Bone marrow (tissue), 2 donors: ENCODE measurements at places on chromosomes 2 and 18.

DNA sequence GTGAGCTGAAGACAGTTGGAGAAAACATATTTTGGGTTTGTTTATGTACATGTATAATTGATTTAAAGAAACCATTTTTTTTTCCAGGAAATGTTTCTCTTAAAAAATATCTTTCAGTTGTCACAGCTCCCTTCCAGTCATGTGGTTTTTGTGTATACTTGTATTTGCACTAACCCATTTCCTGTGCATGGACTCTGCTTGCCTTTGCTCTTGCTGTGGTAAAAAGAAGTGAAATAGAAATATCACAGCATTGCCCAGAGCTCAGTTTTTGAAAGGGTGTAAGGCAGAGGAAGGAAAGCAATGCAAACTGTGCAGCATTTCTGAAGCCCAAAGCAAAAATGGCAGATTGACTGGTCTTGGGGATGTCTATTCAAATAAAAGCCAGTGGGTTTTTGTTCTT is 10.4 kb upstream of the DOCK10 start:
- no peak for DNase-seq

- DNase-seq = no peak
Observed at GRCh38 chr2:54208364-54209240, 47.4 kb downstream of the TSPYL6 start.

GRCh38 chr2:206520450-206520849 is 77.1 kb downstream of the ADAM23 start:
- no peak for DNase-seq

GRCh38 chr18:45656194-45656770 is 41.0 kb downstream of the SLC14A2 start:
- no peak for DNase-seq

GRCh38 chr2:171811245-171811628 is 82.8 kb downstream of the SLC25A12 start:
- no peak for DNase-seq

GRCh38 chr2:219691571-219691970 is 64.1 kb downstream of the SLC4A3 start:
- no peak for DNase-seq

DNA sequence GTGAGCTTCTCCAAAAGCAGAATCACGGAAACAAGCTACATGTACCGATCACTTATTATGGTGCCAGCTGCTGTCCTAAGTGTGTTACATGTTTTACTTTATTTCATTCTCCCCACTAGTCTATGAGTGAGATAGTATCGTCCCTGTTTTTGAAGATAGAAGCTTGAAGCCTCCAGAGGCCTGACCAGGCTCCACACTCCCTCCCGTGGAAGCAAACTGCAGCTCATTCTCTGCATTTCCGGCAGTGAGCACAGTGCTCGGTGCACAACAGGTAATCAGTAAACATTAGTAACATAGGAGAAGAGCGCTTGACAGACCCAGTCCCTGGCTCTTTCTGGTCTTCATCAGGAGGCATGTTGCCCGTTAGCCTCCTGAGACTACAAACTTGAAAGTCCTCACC is 72.9 kb downstream of the ZBTB7C start:
- no peak for DNase-seq

DNA sequence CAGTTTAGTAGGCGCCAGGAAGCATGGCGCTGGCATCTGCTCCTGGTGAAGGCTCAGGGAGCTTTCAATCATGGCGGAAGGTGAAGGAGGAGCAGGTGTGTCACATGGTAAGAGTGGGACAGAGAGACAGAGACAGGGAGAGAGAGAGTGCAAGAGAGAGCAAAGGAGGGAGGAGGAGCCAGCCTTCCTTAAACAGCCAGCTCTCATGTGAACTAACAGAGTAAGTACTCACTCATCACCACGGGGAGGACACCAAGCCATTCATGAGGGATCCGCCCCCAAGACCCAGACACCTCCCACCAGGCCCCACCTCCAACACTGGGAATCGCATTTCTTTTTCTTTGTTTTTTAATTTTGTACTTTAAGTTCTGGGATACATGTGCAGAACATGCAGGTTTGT is 40.8 kb upstream of the CLASP1 start:
- no peak for DNase-seq

DNA sequence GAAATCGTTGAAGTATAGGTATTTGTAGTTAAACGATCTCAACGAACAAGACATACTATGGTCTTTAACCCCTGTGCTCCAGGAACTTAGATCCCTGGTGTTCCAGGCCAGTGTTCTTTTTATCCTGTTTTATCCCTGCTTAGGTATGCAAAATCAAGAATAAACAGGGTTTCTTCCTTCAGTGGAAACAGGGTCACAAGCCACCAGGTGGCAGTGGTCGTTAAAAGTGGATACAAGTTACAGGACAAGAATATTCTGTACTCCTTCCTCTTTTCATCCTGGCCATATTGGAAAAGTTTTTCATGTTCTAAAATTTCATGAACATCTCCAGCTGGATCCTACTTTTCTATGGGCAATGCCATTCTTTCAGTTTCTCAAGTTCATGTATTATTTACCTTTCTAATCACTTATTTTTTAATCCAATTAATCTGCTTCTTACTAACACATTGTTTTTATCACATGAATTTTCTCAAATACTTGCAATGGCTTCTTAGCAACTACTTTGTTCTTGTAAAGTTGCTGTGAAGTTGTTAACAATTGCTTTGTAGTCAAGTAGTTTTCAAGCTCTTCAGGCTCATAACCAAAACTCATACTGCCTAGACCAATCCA is 16.4 kb upstream of the HNMT start:
- peak; percentile 8 for DNase-seq

- peak; percentile 40 for DNase-seq
Observed at GRCh38 chr2:239936838-239937581, 88.1 kb downstream of the NDUFA10 start.

- DNase-seq = peak; percentile 74
Observed at GRCh38 chr2:10297959-10298531, 4.7 kb upstream of the HPCAL1 start.

DNA sequence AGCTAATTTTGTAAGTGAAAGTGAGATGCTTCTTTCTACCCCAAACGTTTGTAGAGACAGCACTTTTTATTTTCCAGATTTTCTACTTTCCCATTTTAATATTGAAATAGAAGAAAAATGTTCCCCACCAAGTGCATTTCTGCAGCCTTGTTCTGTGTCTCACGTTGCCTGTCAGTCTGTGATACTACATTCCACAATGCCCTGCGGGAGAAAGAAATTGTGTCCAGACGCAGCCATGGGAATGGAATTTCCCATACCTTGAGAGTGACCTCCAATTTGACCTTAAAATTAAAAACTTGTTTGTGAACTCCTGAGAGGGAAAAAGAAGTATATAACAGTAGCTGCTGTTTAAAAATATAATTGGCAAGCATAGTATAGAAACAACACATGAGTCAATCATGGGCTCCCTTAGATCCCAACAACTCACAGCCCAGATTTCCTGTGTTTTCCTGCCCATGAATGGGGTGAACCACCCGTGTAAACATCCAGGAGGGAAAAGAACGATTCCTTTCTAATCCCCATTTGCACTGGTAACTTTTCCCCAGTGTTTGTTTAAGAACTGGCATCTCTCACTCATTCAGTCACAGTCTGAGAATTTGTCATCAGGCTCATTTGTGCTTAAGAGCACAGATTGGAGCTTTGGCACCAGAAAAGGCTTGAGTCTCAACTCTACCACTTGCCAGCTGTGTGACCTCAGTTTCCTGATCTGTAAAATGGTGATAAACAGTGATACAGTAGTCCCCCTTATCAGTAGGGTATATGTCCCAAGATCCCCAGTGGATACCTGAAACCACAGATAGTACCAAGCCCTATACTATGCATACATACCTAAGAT is 166.1 kb upstream of the ZNF521 start:
- no peak for DNase-seq

DNA sequence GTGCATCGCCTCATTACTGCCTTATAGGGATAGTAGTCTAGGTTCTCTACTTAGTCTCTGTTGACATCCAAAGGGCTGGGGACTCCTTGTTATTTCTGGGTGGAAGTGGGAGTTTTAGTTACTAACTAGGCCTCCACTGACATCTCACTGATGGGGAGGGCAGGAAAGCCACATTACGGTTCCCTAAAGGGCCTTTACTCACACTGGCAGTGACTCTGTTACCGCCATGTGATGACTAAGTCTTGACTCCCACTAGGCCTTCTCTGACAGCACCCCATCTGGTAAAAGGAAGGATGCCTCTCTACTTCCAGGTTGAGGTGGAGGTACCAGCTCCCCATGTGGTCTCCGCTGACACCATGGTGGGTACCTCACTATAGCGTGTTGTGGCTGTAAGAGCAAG is 14.0 kb upstream of the BCL2L11 start:
- no peak for DNase-seq

GRCh38 chr2:25596516-25597244 is 76.7 kb downstream of the DTNB start:
- no peak for DNase-seq

DNA sequence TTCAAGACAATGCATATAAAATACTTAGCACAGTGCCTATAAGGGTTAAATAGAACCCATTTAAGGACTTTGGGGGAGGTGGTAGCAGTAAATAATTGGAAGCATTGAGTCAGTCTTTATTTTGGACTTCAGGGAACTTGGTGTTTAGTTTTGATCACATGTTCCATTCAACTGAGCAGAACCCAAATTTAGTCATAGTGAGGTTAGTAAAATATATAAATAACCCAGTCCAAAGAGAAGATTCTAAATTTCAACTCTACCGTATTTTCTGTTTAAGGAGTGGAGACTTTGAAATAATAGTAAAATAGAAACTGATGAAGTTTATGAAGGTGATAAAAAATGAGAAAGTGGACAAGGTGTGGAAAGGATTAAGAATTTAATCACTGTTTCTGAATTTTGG is 19.7 kb downstream of the TWSG1 start:
- no peak for DNase-seq

GRCh38 chr18:59063300-59063906 is 76.3 kb upstream of the SEC11C start:
- no peak for DNase-seq

GRCh38 chr2:72273384-72273783 is 125.7 kb upstream of the CYP26B1 start:
- DNase-seq = no peak

DNA sequence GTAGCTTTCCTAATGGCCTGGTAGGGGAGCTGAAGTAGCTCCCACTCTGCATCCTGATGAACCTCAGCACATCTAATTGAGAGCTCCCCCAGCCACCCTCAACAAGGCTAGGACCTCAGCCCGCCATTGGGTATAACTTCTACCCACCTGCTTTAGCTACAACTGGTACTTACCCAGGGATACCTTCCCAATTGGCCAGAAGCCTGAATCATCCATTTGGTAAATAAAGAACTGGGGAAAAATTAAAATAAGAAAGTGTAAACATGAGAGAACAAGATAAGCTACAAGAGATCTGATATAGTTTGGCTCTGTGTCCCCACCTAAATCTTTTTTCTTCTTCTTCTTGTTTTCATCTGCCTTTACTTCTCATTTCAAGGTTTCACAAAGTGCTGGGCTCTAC is 372.0 kb downstream of the CMPK2 start:
- no peak for DNase-seq
